ENCODE measurements at places on chromosomes 11 and 22. TPM values are rescaled to one million over a fixed set of nuclear protein-coding genes. Genes with fewer than 3 reads are reported as not detected.

DNA sequence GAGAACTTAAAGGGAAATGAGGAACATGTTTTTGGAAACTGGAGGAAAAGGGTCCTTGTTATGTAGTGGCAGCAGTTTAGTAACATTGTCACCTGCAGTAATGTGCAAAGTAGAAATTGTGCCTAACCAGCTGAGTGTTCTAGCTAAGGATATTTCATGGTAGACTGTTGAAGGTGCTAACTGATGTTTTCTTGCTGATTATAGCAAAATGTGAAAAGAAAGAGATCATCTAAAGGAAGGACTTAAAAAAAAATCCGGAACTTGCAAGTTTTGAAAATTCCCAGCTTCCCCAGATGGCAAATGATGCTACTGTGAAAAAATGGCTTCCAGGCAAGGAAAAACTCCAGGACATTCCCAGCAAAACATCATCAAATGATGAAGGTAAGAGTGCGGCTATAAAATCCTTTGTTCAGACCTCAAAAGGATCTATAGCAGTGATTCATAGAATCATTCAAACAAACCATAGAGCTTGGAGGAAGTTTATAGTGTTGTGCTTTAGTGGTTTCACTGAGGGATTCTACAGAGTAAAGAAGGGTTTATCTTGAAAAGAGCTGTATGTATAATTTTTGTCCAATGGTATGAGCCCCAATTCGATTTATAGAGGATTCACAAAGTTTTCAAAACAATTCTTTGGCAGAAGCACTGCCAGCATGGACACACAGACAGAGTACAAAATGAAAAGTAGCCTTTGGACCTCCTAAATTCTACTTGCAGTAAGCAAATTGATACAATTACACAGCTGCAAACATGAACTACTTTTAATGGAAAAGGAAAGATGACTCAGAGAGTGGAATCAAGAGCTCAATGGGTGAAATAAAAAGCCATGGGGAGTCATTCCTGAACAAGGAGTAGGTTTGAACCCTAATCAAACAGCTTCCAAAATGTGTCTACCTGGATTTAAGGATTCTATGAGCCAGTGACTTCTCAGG is 4.3 kb upstream of the TRIM44 start:
- H3K4me3 ChIP-seq: no peak overlapping the region
- H3K27me3 ChIP-seq: no peaks in the 10 kb centered on the region
- no peaks in the 10 kb centered on the region for H3K36me3 ChIP-seq
- H3K27ac ChIP-seq: no peak overlapping the region
- peaks cover 10% of the 10 kb centered on the region for H3K4me1 ChIP-seq

- no peaks in the 10 kb centered on the region for H3K36me3 ChIP-seq
- no peaks in the 10 kb centered on the region for H3K27me3 ChIP-seq
- DNase-seq: peak; percentile 59
- H3K4me3 ChIP-seq: peak within 1 kb of the TSS; percentile 98
Measured at GRCh38 chr22:33920197-33920540, at the start of gene LARGE1. Gene LARGE1, minus strand, starts transcription at chr22:33920476.

SOX6 gene
- polyA plus RNA-seq: 0.61 TPM

DNA sequence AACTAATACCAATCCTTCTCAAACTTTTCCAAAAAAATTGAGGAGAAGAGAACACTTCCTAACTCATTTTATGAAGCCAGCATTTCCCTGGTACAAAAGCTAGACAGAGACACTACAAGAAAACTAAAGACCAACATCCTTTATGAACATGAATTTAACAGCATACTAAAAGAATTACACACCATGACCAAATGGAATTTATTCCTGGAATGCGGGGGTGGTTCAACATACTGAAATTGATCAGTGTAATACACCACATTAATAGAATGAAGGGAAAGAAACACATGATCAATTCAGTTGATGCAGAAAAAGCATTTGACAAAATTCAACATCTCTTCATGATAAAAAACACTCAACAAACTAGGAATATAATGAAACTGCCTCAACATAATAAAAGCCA is 148.1 kb downstream of the WNT7B start:
- no peak overlapping the region for H3K4me3 ChIP-seq
- no peaks in the 10 kb centered on the region for H3K4me1 ChIP-seq
- peaks cover 3% of the 10 kb centered on the region for H3K36me3 ChIP-seq
- no peaks in the 10 kb centered on the region for H3K27me3 ChIP-seq
- no peak overlapping the region for H3K27ac ChIP-seq
- DNase-seq: no peak

RASL10A gene
- 3.3 TPM for polyA plus RNA-seq

- H3K27ac ChIP-seq: no peak overlapping the region
- H3K4me3 ChIP-seq: no peak overlapping the region
- H3K36me3 ChIP-seq: peaks cover 15% of the 10 kb centered on the region
- H3K4me1 ChIP-seq: peaks cover 18% of the 10 kb centered on the region
- no peak for DNase-seq
Measured at GRCh38 chr22:31199187-31199586, 12.9 kb upstream of the LIMK2 start.

DNA sequence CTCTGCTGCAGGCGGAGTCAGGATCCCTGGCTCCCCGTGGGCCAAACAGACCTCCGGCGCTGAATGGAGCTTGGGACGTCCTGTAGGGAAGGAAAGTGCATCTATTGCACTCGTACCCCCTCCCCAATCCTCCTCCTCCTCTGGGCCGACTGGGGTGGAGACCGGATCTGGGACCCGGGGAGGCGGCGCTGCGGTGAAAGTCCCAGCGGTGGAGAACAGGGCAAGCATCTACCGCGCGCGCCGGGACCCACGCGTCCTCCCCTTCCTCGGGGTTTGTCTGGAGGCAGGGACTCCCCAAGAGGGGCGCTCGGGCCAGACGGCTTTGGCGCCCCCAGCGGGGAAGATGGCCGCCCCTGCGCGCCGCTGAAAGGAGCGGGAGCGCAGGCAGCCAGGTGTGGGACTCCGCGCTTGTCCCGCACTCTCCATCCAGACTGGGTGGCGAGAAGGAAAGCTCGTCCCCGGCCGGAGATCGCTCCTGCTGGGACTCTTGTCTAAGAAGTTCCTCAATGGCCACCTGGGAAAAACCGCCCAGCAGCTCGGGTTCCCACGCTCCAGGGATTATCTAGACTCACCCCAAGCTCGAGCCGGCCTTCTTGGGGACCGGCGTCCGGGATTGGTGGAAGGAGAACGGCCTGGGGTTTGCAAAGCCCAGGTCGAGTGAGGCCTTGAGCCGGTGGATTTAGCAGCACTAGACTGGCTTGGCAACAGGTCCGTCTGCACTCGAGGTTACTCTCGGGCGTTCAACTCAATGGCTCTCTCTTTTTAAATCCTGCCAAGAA is 718 bp downstream of the FADS2 start:
- peak; percentile 63 for DNase-seq
- peaks cover 12% of the 10 kb centered on the region for H3K4me1 ChIP-seq
- peak overlapping the region; percentile 41 for H3K27ac ChIP-seq
- no peaks in the 10 kb centered on the region for H3K27me3 ChIP-seq
- H3K36me3 ChIP-seq: no peaks in the 10 kb centered on the region

CDC45 gene
- 0.73 TPM for polyA plus RNA-seq

All from psoas muscle (tissue), 8 donors.